Spleen (tissue), 13 donors: ENCODE measurements at places on chromosomes 12 and 14.

- H3K4me3 ChIP-seq, result no peak overlapping the region
- no peak for DNase-seq
- H3K27ac ChIP-seq, result no peak overlapping the region
- no peaks in the 10 kb centered on the region for H3K36me3 ChIP-seq
These were observed 76.6 kb downstream of the LRP6 start for GRCh38 chr12:12190087-12190809.

DNA sequence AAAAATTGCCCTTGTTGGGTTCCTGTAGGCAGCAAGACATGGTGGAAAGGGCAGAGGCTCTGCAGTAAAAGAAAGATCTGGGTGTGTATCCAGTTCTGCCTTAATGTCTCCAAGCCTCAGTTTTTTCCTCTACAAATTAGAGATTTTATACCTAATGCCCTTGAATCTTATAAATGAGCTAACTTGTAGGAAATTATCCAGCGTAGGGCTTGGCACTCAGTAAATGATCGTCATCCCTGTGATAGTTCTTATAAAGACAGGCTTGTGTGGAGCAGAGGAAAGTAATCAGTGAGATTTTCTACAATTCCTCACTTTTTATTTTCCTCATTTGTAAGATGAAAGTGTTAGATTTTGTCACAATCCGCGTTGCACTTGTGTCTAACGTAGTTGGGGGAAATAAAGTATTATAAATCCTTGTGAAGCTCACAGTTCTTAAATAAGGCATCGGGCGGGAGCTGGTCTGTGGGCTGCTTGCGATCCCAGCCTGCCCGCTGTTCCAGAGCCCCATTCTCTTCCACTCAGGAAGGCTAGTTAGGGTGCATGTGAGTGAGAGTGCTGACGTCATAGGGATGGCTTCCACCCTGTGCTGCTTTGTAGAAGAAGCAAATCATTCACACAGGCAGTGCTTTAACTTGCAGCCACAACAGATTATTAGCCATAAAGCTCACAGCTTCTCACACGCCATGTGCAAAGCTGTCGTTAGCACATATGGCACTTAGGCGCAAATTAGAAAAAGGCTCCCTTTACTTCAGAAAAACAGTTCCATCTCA lies 87.6 kb downstream of the EML1 start:
- H3K36me3 ChIP-seq, result no peaks in the 10 kb centered on the region
- DNase-seq, result no peak
- H3K27ac ChIP-seq, result no peak overlapping the region
- H3K4me1 ChIP-seq, result no peaks in the 10 kb centered on the region
- no peak overlapping the region for H3K4me3 ChIP-seq
- H3K27me3 ChIP-seq, result peaks cover 29% of the 10 kb centered on the region

DNA sequence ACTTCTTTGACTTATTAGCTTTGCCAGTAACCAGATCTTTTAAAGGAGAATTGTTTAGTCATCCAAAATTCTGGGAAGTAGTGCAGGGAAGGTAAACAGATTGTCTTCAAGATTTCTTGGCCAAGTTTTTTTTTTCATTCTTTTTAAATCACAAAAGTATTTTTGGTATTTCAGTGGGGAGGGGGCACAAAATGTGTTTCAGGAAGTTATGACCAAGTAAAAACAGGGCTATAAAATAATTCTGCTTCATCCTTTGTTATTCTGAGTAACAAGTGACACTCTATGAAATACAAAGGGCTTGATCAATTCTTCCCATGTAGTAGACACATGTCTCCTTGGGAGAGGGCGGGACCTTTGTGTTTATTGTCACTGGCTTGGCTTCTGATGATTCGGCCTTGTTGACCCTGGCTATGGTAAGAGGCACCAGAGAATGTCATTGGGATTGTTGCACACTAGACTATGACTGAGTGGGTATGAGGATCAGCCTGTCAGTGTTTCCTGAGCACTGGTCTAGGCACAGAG lies 55.4 kb downstream of the SUSD6 start:
- H3K36me3 ChIP-seq, result peaks cover 16% of the 10 kb centered on the region
- H3K27me3 ChIP-seq, result no peaks in the 10 kb centered on the region
- H3K27ac ChIP-seq, result no peak overlapping the region
- no peak for DNase-seq
- H3K4me1 ChIP-seq, result peaks cover 100% of the 10 kb centered on the region

GRCh38 chr14:63501429-63501828 lies 41.7 kb downstream of the PPP2R5E start:
- H3K27me3 ChIP-seq, result no peaks in the 10 kb centered on the region
- H3K4me1 ChIP-seq, result peaks cover 17% of the 10 kb centered on the region
- no peak overlapping the region for H3K27ac ChIP-seq
- H3K36me3 ChIP-seq, result no peaks in the 10 kb centered on the region
- DNase-seq, result no peak

- H3K4me1 ChIP-seq, result no peaks in the 10 kb centered on the region
- H3K36me3 ChIP-seq, result no peaks in the 10 kb centered on the region
- DNase-seq, result no peak
- no peak overlapping the region for H3K27ac ChIP-seq
These were observed 37.8 kb upstream of the DDHD1 start for GRCh38 chr14:53190938-53191337.
